Astrocyte of the spinal cord (primary cell): ENCODE measurements at places on chromosomes 12 and 14.
A peak's percentile ranks its signal among the peaks of the same experiment; 100 is the strongest.

GRCh38 chr12:123573870-123574269 lies 10.5 kb upstream of the TMED2 start:
- no peak for DNase-seq

GRCh38 chr12:32124637-32125036 lies 18.0 kb downstream of the BICD1 start:
- no peak for DNase-seq

DNA sequence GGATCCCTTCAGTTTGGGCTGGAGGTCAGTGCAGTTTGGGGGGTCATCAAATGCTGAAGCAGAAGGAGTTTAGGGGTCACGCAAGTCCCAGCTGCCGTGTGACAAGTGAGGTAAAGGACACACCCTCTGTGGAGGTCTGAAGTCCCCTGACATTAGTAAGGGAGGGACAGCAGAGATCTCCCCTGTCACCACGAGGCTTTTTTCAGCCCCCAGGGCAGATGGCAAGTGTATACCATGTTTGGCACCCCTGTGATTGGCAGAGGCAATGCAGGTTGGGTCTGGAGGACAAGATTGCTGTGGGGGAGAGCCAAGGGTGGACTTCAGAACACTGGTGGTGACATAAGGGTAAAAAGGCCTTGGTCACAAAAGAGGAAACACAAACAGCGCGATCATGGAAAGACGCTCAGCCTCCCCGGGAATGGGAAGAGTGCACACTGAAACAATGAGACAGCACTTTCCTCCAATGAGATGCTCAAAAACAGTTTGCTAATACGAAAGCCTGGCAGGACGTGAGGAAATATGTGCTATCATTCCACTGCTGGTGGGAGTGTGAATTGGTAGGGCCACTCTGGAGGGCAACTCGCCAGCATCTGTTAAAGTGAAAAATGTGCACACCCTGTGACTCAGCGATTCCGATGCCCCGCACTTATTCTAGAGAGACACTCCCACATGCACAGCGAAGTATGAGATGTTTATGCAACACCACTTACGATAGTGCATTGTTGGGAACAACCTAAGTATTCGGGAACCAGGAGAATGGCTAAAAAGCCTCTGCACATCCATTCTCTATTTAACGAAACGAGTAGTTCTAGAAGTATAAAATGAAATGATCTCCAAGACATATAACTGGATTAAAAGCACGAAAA lies 14.4 kb upstream of the CD27 start:
- peak; percentile 87 for DNase-seq

GRCh38 chr12:31589598-31589903 lies 1.4 kb downstream of the DENND5B start:
- no peak for DNase-seq

DNA sequence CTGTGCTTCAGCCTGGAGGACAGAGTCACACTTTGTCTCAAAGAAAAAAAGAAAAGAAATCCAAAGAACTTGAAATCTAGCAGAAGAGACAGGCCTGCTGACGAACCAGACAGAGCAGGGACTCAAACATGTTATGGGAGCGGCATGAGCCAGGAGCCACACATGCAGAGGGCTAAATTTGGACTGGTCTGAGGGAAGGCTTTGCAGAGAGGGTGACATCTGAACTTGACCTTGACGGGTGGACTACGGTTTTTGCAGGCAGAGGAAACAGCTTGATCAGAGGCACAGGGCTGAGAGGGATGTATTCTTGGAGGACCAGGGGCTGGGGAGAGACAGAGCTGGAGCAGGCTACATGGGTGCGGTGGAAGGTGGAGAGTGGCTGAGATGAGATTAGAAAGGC lies 20.5 kb upstream of the SLC24A4 start:
- no peak for DNase-seq
